G401 (cell line): ENCODE measurements at places on chromosomes 4 and X.
A peak's percentile ranks its signal among the peaks of the same experiment; 100 is the strongest.

DNA sequence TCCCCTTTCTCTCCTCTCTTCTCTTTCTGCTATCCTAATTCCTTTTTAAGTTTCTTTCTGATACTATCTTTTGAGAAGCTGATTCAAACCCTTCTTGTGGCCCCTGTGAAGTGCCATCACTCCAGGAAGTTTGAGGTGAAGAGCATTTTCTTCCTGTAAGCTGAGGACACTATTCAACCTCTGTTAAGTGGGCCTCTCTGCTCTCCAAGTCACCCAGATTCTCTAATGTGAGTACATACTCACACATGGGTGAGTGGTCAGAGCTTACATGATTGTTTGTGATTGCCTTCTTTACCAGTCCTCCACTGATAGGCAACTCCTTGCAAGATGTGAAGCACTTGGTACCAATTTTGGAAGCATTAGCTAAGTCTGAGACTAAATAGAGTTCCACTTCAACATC is 18.4 kb upstream of the SMIM10L2A start:
- no peak for DNase-seq

GRCh38 chrX:16213961-16214360 is 46.7 kb downstream of the MAGEB17 start:
- no peak for DNase-seq

- DNase-seq = no peak
These were observed 531 bp downstream of the DGKQ start for GRCh38 chr4:972651-973424.

DNA sequence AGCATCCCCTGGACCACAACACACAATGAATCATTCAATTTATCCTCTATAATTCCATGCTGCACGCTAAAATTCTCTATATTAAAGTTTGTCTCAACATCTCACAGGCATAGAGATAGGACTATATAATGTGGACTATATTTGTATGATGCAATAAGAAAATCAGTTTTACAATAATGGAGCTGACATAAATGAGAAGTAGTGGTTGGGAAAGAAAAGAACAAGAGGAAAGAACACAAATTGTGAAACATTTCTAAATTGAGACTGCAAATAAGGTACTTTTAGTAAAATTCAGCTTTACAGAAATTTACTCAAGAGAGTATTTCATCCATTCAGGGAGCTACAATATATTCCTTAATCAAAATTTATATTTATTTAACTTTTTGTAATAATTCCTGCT is 120.4 kb downstream of the ARAP2 start:
- DNase-seq = no peak

DNA sequence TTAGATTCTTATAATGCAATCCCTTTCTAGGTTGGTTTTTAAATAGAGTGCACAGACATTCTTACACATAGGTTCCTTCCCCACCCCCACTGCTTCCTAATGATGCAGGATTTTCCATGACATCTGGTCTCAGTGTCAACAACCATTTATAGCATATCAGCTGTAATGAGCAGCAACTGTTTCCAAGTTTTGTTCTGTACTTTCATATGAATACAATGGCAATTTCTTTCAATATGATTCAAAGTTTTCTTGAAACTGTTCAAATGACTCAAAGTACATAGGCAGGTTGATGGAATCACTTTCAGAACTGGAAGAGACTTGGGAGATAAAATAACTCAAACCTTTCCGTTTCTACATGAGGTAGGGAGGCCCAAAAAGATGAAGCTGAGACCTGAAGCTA is 220.7 kb downstream of the CAMK2D start:
- peak; percentile 35 for DNase-seq

GRCh38 chr4:63459329-63459728 is 949.9 kb downstream of the TECRL start:
- DNase-seq = no peak

- DNase-seq = no peak
These were observed 393 bp downstream of the SH3KBP1 start for GRCh38 chrX:19886883-19887531.

DNA sequence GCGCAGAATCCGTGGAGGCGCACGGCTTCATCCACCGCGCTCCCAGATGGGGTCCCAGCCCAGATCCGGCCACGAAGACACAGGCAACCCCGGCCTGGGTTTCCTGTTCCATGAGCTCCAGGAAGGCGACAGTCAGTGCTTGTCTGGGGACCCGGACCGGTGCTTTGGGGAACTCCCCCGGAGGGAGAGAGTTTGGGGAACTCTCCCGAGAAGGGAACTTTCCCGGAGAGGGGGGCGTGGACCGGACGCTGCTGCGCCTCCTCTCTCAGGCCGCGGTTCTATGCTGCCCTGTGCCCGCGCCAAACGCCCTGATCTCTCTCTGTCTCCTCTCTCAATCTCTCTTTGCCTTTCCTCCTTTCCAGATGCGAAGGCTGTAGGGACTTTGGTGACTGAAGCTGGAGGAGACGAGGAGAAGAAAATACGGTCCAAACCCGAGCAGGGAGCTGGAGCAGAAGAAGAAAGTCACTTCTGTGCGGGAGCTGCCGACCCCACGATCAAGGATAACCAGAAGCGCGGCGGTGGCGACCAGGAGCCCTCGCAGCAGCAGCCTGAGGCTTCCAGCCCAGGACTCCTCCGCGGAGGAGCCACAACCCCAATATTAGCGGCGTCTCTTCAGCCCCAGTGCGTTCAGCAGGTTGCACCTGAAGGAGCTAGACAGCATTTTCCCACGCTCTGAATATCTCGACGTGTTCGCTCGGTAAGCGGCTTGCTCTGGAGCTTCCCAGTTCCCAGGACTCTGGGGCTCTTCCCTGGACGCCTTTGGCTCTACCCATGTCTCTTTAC is 47.6 kb upstream of the NKAP start:
- no peak for DNase-seq

DNA sequence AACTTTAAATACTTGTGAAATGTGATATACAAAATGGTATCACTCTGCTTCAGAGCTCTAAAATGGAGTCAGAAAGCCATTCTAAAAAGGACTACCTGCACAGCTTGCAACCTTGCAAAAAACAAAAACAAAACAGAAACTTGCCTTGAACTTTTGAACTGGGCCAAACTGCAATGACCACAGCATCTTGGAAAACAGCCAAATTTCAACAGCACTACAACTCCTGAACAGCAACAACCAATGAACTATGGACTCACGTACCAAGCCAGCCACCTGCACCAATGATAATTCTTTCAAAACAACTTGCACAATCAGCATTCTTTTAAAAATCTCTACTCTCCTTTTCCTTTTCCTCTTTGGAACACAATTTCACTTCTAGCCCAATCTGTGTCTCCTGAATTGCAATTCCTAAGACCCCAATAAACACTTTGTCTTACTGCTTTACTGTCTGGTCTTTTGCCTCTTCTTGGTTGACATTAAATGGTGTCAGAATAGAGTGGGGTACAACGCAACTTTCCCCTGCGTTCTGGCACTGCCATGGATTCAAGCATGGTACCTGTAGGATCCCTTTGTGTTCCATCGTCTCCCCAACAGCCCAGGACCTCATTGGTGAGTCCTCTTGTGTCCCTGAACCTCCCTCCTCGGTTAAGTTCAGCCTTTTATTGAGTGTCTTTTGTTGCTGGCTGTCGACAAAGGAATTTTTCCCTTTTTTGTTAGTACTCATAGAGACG is 35.7 kb upstream of the FMR1 start:
- no peak for DNase-seq

- DNase-seq = no peak
These were observed 19.1 kb upstream of the TEX13B start for GRCh38 chrX:108001218-108001814.

GRCh38 chr4:167233685-167234315 is 494 bp downstream of the SPOCK3 start:
- DNase-seq = no peak

- DNase-seq = no peak
These were observed 2.8 kb downstream of the AREG start for GRCh38 chr4:74447636-74448233.

- no peak for DNase-seq
These were observed 224.7 kb downstream of the CENPC start for GRCh38 chr4:67320645-67321044.

DNA sequence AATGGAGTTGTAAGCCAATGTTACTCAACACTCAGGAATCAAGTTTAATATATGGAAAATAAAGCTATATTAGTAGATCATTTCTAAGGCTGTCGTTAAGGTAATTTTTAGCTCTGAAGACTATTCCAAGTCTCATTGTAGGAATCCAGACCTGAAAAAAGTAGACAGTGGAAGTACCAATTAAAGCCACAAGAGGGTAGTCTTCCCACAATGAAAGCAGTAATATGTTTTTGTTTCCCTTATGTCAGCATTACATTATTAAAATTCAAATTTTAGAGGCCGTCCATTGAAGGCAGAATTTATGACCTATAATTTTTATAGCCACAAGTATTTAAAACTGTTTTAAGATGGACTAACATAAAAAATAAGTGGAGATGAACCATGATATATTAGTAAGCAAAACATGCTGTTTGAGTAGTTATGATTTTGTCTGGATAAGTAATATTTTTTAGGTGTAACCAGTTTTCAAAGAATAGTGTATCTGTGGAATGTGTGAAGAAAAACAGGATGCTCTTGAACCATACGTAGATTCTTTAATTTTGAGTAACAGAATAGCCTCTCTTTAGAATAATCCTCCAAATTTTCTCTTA is 372.6 kb upstream of the TECRL start:
- DNase-seq = peak; percentile 27

DNA sequence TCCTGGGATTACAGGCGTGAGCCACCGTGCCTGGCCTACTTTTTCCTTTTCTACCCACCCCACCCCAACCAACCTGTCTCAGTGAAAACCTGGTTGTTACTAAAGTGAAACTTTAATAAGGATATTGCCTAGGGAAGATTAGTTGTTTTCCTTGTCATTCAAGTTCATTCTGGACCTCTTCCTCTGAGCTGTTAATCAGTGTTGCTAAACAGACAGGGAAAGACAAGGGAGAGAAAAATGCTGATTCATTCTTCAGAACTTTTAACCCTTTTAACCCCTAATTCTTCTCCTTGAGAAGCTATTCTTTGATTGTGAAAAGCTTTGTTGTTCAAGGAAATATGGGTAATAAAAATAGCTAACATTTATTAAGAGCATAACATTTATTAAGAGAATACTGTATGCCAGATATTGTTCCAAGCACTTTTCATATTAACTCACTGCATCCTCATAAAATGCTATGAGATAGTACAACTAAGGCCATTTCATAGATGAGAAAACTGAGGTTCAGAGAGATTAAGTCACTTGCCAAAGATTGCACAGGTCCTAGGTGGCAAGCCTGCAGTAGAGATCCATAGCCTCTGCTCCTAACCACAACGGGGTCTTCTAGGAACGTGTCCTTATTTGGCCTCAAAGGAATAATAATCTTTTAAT is 34.8 kb downstream of the OSTC start:
- DNase-seq = no peak

DNA sequence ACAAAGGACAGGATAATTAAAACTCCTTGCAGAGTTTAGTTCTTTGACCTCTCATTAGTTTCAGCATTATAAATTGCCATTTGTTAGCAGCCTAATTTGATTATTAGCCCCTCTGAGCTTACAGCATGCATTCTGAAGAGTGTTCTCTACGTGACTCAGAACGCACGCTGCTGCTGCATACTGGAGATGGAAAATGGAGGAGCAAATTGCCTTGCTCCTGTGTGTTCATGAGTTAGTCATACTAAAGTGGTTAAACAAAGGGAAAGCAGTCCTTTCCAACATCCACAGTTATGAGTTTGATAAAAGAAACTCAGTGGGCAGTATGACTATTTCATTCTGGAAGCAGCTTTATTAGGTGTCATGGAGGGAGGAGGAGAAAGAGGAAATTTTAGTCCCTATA is 922.5 kb downstream of the RPA4 start:
- DNase-seq = no peak

DNA sequence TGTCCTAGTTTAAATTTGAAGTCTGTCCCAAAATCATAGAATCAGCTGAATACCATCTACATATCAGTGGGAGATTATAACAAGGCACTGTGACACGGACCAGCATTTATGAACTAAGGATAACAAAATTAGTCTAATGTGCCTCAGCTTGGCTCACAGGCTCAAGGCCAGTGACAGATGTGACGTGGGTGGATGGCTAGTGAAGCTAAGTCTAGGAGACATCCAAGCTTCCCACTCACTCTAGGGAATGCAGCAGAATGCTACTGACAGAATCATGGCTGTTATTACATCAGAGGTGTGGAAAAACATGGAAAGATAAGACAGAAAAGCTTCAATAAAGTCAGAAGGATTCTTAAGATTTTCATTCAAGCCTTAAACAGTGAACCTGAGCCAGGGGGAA is 329.9 kb downstream of the NAF1 start:
- DNase-seq = no peak

DNA sequence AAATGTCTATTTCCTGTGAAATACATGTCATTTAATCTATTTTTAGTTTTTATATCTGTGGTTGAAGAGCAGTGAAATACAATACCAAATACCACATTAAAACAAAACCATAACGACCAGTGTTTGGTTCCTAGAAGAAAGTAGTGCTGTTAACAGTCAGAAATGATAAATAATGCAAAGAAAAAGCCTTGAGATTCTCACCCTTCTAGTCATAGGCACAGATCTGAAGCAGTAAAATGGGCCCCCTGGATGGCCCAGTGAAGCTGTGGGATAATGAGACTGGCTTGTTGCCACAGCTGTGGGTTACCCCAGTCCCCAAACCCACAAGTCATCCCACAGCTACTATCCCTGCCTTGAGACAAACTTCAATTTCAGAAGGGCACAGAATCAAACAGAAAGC is 137.3 kb upstream of the RPL34 start:
- DNase-seq = no peak

GRCh38 chr4:1763550-1764080 is 29.5 kb upstream of the FGFR3 start:
- DNase-seq = no peak

DNA sequence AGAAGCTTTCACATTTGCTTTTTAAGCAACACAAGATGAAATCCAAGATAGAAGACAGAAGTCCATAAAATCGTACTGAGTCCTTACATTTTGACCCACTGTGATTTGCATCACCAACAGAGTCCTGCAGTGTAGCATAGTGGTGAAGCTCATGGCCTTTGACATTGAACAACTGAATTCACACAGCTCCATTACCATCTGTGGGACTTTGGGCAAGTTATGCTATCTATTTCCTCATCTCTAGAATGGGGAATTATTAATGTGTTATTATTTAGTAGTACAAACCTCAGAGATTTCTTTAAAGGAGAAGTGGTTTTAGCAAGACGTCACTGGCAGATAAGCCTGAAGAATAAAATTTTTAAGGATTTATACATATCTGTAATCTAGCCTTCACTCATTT is 10.7 kb downstream of the GPRIN3 start:
- peak; percentile 35 for DNase-seq

DNA sequence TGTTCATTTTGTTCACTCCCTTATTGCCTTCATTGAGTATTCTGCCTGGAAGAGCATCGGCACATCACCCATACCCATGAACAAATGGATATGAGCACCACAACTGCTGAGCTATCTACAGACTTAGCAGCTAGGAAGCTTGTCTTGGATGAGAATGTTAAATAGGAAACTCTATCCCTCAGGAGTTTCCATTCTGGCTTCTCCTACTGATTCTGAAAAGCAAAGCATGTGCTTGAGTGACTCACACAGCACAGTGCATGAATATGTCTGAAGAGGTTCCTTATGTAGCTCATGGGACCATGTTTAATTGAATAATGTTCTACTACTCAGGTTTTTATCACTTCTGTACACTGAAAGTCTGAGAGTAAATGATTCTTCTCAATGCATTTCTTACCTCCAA is 57.3 kb upstream of the MXRA5 start:
- DNase-seq = no peak
